Adipocyte (in vitro differentiated cells): ENCODE measurements at places on chromosomes 6 and 20.

- no peak for DNase-seq
Observed at GRCh38 chr20:7355051-7355450, 585.2 kb downstream of the HAO1 start.

DNA sequence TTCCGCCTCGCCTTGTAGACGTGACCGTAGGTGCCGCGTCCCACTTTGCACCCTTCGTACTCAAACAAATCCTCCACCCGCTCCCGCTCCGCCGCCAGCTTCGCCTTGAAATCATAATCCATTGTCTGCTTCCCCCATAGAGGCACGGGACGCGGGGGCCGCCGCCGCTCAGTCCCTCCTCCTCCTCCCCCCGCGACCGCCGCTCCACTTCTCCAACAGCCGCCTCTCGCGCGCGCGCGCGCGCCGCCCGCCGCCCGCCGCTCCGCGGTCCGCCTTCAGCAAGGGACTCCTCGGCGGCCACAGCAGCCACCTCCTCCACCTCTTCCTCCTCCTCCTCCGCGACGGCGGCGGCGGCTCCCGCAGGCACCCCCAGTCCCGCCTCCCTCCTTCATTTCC, 256 bp downstream of the CDK19 start:
- DNase-seq: no peak

- DNase-seq: no peak
Observed at GRCh38 chr6:71766146-71766760, 120.1 kb upstream of the RIMS1 start.

- peak; percentile 49 for DNase-seq
Observed at GRCh38 chr6:140082867-140083297, 708.4 kb upstream of the CITED2 start.

GRCh38 chr6:74578339-74578738, 627.5 kb downstream of the COL12A1 start:
- peak; percentile 78 for DNase-seq

DNA sequence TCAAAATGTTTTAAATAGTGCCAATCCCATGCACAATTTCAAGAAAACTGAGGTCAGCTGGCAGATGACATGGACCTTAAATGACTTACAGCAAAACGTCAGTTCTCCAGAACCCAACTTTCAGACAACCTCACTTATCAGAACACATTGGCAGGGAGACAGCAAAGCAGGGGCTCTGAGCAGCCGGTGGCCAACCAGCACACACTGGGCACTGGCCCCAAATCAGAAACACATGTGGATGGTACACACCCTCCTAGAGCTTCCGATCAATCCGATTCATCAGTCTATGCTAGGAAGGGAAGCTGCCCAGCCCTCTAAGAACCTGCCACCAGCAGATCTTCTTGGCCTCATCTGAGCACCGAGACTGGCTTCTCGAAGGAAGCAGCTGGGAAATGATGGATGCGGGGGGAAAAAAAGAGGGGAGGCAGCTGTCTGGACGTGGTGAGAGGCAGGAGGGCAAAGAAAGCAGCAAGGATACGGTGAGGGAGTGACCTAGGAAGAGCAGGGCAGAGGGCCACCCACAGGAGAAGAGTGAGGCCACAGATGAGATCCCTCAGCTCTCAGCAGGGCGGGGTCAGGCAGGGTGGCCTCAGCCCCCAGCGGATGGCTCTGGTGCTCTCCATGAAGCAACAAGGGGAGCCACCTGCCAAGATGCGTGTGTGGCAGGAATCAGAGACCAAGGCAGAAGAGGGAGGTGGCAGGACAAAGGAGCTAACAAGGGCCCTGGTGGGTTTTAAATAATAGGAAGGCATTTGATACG, 32.9 kb downstream of the TAF4 start:
- peak; percentile 32 for DNase-seq

DNA sequence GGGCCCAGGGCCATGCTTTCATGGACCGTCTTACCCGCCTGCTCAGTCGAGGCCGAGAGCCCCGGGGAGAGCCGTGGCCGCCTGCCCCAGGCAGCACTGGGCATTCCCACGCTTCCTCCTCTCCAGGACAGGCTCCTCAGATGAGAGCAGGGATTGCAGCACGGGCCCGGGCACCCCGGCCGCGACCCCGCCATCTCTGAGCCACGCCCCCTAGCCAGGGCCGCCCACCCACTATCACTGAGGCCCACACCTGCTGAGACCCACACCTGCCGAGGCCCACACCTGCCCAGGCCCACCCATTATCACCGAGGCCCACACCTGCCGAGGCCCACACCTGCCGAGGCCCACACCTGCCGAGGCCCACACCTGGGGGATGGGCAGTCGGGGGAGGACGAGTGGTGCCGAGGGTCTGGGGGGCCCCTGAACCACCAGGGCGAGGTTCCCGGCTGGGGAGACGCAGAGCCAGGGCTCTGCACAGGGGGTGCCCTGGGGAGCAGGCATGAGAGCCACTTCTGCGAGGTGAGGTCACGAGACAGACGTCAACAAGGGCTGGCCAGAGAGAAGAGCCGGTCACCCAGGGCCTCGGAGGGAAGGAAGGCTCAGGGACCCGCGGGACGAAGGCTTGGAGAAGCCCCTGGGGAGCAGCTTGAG, 235.6 kb downstream of the ERMARD start:
- DNase-seq: no peak

DNA sequence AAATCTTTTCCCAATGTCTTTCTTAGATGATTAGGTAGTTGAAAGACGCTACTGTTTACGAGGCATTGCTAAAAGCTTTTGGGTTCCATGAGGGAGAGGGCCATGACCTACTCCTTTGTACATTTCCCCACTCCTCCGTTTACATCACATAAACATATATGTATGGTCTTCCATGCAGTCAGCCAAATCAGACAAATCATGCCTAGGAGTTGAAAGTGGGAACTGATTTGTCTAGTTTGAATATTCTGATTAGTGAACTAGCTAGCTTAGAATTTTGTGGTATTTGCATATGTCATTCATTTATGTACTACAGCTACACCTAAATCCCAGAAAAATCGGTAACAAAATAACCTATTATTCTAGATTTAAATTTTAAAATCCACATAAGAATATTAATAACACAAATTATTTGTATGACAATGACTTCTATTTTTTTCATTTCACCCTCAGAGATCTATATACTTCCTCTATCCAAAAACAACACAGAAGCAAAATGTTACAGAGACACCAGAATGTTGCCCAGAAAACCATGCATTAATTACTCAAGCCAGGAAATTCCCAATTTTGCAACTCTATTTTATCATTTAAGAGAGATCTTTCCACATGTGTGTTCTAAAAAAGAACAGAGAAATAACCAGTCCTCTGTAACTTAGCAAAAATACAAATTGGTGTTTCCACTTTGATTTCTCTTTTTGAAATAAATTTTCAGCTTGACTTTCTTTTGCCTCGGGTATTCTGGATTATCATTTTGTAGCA, 231.9 kb downstream of the LAMA2 start:
- peak; percentile 61 for DNase-seq

- no peak for DNase-seq
Observed at GRCh38 chr6:108888745-108889144, 40.5 kb downstream of the ARMC2 start.
